ENCODE measurements at places on chromosomes 3 and 15. TPM values are rescaled to one million over a fixed set of nuclear protein-coding genes. Genes with fewer than 3 reads are reported as not detected.

- no peak for DNase-seq
These were observed 150.2 kb upstream of the CBLB start for GRCh38 chr3:106018929-106019550.

GRCh38 chr15:100057281-100057680 is 284.5 kb downstream of the ADAMTS17 start:
- DNase-seq, result no peak

DNA sequence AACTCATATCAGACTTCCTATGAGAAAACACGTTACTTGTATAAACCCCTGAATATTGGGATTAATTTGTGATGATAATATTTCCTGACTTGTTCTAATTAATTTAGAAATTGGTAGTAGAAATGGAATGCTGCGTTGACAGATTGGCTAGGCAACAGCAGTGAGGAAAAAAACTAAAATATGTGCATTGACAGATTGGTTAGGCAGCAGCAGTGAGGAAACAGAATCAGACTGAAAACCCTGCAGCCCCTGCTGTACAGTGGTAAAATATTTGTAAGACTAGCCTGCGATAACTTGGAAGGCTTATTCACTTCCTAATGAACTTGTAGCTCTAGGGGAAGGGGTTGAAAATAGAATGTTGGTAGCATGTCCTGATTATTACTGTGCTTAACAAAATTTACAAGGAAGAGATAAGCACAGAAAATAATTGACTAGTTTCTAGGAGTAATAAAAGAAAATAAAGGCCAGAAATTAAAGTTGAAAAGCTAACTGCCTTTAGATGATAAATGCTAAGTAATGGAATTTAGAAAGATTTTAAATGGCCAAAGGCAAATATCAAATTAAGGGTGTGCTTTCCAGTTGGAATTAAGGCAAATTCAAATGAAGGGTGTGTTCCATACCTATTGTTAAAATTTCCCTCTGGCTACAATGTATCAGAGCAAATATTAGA is 29.9 kb upstream of the IL16 start:
- no peak for DNase-seq

GRCh38 chr3:58167431-58168351 is 43.1 kb downstream of the DNASE1L3 start:
- peak; percentile 54 for DNase-seq

DNA sequence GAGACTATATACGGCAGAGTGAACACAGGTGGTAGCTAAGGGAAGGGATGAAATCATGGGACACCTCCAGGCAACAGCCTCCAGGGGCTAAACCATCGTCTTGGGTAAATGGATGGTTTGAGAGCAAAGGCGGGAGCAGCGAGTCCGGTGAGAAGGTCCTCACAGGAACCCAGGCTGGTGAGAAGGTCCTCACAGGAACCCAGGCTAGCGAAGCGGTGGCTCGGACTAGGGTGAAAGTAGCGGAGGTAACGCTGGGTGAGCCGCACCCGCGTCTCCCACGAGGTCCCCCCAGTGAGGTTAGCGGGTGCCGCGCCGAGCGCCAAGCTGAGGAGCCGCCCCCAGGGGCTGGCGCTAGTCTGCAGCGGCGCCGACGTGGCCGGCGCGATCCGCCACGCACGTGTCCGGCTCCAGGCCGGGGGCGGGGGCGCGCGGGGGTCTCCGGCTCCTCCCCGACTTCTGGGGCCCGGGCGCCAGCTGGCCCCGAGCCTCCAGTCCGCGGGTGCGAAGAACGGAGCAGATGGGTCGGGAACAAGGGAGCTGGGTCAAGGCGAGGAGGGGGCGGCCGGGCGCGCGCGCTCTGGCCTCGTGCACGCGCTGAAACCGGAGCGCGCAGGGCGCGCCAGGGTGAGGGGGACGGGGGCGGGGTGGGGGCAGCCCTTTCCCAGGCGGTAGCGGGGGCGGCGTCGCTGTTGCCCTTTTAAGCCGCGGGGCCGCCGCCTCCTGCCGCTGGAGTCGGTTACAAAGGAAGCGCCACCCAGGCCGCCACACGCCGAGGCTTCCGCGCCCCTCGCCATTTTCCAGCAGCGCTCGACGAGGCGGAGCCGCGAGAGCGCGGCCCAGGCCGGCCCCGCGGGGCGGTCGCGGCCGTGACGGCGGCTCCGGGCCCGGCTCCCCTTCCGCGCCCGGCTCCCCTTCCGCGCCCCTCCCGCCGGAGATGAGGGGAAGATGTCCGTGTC is at the start of gene UBE2Q2:
Gene UBE2Q2, plus strand, starts transcription at position 726 of the 956 bp plus-strand sequence. Its CDS starts 220 bp downstream, at position 946.
- DNase-seq, result peak; percentile 52

DNA sequence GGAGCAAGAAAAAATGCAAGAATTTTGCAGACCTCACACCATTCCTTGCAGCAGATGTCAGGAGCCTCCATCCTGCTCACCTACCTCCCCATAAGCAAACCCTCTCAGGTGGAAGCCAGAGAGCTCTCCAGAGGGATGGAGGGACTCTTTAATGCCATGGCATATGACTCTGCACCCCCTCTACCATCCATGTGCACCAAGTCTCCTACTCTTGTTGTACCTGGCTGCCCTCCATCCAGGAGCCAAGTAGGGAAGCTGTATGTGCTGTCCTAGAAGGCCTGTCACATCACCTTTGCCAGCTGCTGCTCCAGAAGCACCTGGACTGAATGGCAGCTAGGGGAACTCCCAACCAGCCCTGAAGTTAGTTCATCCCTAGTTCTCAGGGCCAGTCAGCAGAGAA is 38.5 kb upstream of the PRR20G start:
- no peak for DNase-seq

DNA sequence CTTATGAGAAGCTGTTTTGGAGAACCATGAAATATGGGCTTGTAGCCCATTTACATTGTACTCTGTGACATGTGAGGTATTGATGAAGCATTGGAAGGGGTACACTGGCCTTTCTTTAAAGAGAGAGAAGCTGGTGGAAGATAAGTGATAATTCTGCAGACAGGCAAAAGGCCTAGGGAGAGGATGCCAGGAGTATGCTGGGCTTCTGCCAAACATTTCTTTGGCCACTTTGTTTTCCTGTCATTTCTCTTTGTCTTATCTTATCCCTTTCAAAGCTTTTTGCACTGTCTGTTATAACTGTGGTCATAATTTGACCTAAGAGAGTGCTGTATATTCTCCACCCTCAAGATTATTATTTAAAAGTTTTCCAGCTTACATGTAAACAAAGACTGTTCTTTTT is 109.6 kb upstream of the SEMA6D start:
- DNase-seq, result no peak

DNA sequence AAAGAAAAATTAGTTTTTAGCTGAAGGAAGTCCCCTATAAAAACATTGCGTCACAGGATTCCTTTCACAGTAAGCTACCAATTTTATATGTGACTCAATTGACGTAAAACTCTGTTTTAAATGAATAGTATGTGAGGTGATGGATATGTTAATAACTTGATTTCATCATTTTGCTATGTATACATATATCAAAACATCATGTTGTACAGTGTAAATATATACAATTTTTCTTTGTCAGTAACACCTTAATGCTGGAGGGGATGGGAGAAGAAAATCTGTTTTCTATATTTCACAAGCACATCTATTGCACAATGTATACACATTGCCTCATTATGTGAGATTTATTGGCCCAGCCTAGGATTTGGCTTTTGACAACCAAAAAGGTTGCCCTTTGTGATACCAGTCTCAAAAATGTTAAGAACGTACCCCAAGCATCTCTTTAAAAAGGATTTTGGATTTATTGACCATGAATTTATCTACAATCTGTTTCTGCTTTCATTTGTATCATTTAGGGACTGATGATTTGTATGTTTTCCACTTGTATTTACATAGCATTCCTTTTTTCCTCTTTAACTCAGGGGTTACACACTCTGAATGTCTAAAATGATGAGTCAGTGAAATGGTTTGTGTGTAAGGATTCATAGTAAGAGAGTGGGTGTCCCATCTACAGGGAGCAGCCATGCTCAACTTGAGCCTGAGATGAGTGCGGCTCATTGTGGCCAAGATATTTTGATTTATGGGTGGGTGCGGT is 62.6 kb downstream of the CRTC3 start:
- no peak for DNase-seq

DNA sequence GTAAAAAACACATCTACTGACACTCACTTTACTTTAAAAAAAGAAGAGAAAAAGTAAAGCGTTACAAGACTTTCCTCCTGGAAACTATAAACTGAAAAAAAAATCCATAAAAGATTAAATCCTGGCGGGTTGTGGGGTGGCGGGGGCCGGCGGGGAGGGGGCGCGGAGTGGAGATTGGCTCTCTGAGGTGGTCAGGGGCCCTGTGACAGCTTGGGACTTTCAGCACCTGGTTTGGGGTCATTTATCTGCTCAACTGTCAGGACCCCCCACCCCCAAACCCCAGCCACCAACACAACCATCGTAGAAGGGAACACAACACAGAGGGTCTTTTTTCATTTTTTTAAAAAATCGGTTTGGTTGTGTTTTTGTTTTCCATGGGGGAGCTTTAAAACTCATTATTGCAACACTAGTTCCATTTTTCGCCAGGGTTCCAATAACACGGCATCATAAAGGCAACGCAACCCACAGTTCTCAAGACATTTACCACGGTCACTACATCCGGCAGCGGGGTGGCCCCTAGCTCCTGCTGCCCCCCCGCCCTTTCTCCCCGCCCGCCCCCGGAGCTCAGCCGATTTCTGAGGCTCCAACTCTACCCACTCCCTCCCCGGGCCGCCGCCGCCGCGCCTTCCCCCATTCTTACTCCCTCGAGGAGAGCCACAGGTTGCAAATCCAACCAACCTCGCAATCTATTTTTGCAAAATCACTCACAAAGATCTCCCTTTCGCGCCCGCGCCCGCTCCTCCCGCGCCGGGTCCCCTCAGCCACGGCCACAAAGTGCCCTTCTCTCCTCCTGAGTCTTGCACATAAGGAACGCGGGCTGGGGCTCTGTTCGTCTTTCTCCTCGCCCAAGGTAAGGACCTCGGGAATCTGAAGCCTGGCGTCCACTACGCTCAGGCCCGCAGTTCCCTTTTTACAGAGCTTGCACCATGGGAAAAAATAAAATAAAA is 1.8 kb downstream of the BCL6 start:
- peak; percentile 39 for DNase-seq

DNA sequence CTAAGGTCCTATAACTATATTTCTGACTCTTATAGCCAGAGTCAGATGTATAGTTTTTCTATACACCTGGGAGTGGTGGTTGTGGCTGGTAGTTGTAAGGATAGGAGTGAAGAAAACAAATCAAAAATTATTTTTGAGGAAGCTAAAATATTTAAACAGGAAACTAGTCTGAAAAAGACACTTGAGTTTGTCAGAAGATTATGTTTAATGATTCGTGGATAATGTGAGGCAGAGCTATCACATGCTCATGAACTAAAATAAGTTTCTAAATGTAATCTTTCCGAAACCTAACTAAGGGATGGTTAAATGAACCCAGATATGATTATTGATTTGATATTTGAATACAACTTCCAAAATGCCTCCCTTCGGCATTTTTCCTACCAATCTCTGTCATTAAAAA is 30.4 kb downstream of the GABRR3 start:
- no peak for DNase-seq

IGSF10 gene
- under 0.01 TPM for total RNA-seq

CYB561D2 gene
- 69.0 TPM for total RNA-seq

Data from HT1080 (cell line).